ENCODE measurements at places on chromosomes 16 and 17.

DNA sequence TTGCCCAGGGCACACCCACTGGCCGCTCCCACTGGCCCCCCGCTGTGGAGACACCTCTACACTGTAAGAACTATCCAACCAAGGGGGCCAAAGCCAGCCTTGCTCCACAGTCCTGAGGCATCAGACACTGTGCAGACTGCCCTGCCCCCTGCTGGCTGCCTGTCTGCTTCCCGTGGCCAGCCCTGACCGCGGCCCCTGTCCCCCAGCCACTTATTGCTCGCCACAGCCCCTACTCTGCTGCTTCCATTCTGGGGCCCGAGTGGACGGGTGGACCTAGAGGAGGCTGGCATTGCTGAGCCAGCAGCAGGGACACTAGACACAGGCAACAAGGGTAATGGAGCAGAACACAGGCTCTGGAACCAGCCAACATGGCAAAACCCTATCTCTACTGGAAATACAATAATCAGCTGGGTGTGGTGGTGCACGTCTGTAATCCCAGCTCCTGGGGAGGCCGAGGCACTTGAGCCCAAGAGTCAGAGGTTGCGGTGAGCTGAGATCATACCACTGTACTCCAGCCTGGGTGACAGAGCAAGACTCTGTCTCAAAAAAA is 19.7 kb upstream of the LRRC37A3 start:
- peak; percentile 37 for DNase-seq

GRCh38 chr16:10565167-10565566 is 15.2 kb downstream of the EMP2 start:
- no peak for DNase-seq

GRCh38 chr16:21568502-21569189 is 30.7 kb upstream of the METTL9 start:
- no peak for DNase-seq

DNA sequence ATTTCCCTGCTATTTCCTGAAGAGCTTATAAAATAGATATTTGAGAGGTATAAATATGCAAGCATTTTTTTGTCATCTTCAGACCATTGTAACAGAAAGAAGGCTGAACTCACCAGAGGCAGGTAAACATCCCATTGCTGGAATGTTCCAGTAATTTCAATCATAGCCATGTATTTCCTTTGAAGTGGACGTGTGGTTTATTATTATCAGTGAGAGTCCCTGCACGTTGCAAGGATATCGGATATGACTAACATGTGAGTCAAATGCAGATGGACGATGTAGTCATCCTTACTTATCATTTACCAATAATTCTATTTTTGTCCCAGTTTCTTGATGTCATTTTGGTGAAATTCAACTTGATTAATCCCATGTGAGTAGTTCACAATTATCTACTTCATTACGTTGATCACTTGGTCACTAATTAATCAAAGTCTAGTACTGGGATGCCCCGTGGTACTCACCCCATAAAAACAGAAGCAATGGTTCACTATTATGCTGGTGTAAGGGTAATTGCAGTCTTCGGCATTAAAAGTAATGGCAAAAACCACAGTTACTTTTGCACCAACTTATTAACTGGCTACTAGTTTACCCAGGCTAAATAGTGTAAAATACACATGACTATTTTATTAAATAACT is 89.5 kb downstream of the VAT1L start:
- DNase-seq: no peak

- no peak for DNase-seq
Measured at GRCh38 chr16:28202147-28202746, 9.5 kb downstream of the XPO6 start.

DNA sequence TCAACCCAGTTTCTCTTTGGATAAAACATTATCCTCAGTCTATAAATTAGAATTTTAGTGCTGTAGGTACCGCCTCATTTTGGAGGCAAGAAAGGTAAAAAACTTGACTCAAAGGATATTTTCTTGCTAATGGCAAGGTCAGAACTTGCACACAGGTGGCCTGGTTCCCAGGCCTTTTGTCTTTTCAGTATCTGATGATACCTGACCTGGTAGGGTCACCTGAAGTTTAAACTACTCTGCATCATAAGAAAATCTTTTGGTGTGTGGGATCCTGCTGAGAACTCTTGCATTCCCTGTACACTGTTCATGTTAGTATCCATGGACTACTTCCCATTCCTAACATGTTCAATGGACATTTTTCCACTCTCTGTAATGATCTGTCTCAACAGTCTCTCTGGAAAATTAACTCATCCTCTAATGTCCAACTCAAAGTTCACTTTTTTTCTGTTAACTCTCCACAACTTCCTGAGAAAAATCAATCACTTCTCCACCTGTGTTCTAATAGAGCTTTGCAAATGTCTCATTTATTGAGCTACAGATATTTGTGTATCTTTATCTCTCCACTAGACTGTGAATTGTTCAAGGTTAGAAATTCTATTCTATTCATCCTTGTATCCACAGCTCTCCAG is 317.1 kb upstream of the SOX9 start:
- no peak for DNase-seq
